Pancreas (tissue), 10 donors: ENCODE measurements at places on chromosomes 5 and 9. TPM values are rescaled to one million over a fixed set of nuclear protein-coding genes. Genes with fewer than 3 reads are reported as not detected.

- no peak for DNase-seq
These were observed 71.8 kb downstream of the PRR16 start for GRCh38 chr5:120535900-120536299.

DNA sequence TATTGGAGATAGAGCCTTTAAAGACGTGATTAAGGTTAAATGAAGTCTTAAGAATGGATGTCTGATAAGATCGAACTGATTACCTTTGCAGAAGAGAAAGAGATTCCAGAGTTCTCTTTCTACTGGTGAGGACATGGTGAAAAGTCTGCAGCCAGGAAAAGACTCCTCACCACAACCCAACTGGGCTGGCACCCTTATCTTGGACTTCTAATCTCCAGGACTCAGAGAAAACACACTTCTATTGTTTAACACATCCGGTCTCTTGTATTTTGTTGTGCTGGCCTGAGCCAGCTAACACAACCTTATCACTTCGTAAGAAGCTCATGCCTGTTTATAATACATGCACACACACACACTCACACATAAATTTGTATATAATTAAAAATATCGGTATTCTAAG, 489.1 kb downstream of the PRDM9 start:
- no peak for DNase-seq

- DNase-seq, result peak; percentile 75
These were observed 22.8 kb downstream of the PTCH1 start for GRCh38 chr9:95494022-95494415.

- no peak for DNase-seq
These were observed 35.3 kb upstream of the PRRC2B start for GRCh38 chr9:131358556-131358955.

DNA sequence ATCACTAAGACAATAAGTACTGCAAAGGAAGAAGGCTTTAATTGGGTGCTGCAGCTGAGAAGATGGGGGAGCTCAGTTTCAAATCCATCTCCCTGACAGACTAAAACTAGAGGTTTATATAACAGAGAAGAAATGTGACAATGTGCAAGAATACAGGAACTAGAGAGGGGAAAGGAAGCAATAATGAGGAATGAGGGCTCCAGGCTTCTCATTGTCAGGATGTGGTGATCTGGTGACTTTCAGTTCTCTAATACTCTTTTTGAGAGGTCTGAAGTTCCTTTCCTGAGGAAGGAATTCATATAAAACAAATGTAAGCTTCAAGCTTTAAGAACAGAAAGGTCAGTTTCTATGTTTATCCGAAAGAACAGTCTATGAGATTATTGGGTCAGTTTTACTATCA, 42.5 kb upstream of the SPATA31E1 start:
- no peak for DNase-seq

GRCh38 chr9:131539223-131539923, 6.0 kb upstream of the PRRT1B start:
- DNase-seq, result no peak

- DNase-seq, result no peak
These were observed 161.0 kb downstream of the PBX3 start for GRCh38 chr9:125908136-125908535.

GRCh38 chr5:60354311-60354710, 345.7 kb downstream of the DEPDC1B start:
- DNase-seq, result no peak

- no peak for DNase-seq
These were observed 20.6 kb upstream of the PRDM6 start for GRCh38 chr5:123068368-123068938.

- no peak for DNase-seq
These were observed 1029.9 kb upstream of the WWC1 start for GRCh38 chr5:167261309-167262100.

- no peak for DNase-seq
These were observed 110.5 kb downstream of the MEGF10 start for GRCh38 chr5:127400946-127401670.

DNA sequence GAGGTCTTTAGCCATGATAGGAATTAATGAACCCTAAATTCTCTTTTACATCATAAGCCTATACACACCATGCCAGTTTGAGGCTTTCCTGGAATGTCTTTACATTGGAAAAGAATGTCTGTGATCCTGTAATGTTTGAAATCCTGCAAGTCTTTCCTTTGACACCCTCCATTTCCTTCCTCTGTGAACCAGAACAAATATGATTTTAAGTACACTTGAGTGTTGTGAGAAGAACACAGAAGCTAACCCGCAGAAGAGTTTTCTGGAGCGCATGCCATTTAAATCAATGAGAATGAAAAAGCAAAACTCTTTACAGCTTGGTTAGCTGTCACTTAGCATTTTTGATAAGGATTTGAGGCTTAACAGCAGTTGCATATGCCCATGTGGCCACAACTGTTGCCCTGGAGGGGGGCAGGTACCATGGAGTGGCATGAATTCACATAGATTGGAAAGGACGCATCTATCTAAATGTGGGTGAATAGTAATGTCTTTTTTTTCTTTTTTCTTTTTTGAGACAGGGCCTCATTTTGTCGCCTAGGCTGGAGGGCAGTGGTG, 372.6 kb downstream of the KDM4C start:
- no peak for DNase-seq

GRCh38 chr9:74334271-74334670, 162.9 kb upstream of the RORB start:
- no peak for DNase-seq

DNA sequence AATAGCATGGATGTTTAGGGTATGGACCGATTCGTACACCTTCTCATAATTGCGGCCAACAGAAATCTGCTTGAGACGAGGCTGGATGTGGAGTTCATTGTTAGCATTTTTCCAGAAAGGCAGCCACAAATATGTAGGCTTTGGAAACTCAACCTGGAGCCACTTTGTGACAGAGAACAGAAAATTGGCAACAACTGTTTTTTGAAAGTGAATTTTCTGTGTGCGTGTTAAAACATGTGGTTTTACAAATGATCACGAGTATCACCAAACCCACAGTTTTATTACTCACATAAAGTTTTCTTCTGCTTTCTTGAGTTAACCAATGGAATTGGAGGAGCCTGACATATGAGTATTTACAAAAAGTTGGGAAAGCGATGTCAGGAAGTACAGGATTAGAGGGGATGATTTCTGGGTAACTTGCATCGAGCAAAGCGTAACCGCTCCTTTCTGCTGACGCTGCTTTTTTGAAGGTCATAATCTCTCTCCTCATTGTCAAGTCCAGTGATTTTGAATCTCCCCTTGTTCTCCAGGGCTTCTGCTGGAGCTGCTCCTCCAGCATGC, 138.5 kb upstream of the TAF11L2 start:
- no peak for DNase-seq

DNA sequence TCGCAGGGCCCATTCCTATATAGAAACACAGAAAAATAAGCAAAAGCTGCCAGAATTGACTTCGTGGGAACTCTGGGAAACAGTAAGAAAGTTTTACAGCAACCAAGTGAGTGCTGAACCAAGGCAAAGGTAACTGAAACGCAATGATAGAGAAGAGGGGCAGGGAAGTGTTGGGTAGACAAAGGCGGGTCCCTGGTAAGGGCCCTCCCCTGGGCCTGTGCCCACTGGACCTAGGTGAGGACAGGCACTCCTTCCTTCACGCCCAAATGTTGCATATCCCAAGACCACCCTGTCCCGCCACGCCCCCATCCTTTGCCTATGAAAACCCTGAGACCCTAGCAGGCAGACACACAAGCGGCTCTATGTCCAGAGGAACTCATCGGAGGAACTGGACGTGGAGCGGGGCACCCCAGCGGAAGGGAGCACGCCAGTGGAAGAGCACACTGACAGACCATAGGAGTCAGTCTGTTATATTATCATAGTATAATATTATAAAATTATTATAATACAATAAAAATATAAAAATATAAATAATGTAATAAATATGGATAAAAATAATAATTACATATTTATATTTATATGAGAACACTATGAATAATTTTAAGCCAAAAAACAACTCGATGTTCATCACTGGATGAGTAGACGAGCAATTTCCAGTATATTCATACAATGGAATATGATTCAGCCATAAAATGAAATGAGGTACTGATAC, 27.9 kb downstream of the CDKN2A start:
- no peak for DNase-seq

GRCh38 chr5:39131210-39132127, 57.3 kb upstream of the RICTOR start:
- no peak for DNase-seq

GRCh38 chr5:135704616-135705015, 125.8 kb upstream of the CXCL14 start:
- no peak for DNase-seq

- no peak for DNase-seq
These were observed 109.7 kb downstream of the MSX2 start for GRCh38 chr5:174834081-174834480.

DNA sequence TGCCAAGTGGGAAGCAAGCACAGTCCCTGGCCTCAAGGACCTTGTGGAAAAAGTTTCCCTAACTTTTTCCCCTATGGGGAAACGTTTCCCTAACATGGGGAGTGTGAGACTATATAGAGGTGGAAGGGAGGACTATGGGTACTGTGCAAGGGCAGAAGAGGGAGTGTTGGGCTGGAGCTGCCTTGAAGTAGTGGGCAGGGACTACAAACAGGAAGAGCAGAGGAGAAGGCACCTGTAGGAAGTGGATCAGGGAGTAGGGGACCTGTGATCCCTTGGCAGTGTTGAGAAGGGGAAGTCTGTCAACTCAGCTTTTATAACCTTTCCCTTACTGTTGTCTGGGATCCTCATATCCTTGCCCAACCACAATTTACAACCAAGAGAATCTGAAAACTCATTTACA, 1.4 kb downstream of the CMYA5 start:
- DNase-seq, result no peak

- DNase-seq, result no peak
These were observed 144.2 kb upstream of the SMARCA2 start for GRCh38 chr9:1870915-1871314.

- DNase-seq, result no peak
These were observed 42.7 kb upstream of the LIFR start for GRCh38 chr5:38598994-38599617.

The BSPRY gene
- 35.9 TPM for total RNA-seq

The HTR1A gene
- total RNA-seq, result not detected

The DIMT1 gene
- 10.7 TPM for total RNA-seq

The TSSK1B gene
- not detected for total RNA-seq

The SLC6A3 gene
- not detected for total RNA-seq

The GRM6 gene
- not detected for total RNA-seq

The PDE6A gene
- not detected for total RNA-seq
